ENCODE measurements at places on chromosomes 5 and 9.

- DNase-seq = no peak
Measured at GRCh38 chr9:3455094-3455493, 70.7 kb downstream of the RFX3 start.

DNA sequence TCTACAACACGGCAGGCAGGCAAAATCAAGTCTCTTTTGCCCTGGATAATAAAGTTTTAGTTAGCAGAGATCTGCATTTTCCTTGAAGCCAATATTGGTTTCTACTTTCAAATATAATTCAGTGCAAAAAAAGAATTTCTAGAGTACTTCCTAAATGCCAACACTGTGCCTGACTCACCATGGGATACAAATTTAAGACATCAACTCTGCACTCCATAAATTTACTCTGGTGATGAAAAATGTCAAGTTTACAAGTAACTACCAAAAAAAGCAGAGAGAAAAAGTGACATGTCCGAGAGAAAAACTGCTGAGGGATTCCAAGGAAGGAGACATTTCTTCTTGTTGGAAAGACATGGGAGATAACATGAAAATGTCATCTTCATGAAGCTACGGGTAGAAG, 119.7 kb downstream of the RAPGEF6 start:
- no peak for DNase-seq

DNA sequence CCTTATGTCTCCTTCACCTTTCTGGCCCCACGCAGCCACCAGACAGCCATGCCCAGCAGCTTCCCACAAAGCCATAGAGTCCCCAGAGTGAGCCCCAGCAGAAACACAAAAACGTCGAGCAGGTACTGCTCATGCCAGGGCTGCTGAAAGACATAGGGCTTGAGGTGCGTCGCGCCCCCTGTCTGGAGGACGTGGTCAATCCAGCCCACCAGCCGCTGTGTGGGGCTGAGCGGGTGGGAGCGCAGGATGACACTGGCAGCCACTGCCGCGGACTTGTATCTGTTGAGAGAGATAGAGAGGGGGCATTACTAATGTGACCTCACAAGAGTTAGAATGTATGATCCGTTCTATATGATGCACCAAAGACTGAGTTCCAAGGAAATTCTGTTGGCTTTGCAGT, 31.0 kb downstream of the UGT3A2 start:
- DNase-seq = no peak

- DNase-seq = no peak
Measured at GRCh38 chr5:159031915-159032314, 67.8 kb downstream of the EBF1 start.

DNA sequence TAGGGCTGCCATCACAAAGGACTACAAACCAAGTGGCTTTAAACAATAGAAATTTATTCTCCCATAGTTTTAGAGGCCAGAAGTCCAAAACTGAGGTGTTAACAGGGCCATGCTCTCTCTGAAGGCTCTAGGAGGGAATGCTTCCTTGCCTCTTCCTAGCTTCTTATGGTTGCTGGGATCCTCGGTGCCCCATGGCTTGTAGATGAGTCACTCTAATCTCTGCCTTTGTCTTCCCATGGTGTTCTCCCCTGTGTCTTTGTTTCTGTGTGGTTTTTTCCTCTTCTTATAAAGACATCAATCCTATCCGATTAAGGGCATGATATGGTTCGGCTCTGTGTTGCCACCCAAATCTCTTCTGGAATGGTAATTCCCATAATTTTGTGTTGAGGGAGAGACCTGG, 178.8 kb upstream of the NREP start:
- DNase-seq = no peak

- no peak for DNase-seq
Measured at GRCh38 chr9:6212722-6213375, 2.8 kb upstream of the IL33 start.

- no peak for DNase-seq
Measured at GRCh38 chr5:147673266-147673665, 109.3 kb downstream of the JAKMIP2 start.

- DNase-seq = no peak
Measured at GRCh38 chr5:172640139-172640538, 924 bp upstream of the NEURL1B start.

DNA sequence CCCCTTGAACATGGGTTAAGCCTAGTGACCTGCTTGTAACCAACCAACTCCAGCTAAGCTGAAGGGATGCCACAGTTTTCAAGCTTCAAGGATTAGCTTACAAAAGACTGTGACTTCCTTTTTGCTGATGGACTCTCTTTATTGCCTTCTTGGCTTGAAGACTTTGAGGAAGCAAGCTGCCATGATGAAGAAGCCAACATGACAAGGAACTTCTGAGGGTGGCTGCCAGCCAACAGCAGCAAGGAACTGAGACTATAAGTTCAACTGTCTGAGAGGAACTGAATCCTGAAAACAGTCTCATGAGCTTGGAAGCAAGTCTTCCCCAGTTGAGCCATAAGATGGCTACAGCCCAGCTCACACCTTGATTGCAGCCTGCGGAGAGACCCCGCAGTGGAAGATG, 116.1 kb upstream of the TAF11L2 start:
- DNase-seq = no peak

DNA sequence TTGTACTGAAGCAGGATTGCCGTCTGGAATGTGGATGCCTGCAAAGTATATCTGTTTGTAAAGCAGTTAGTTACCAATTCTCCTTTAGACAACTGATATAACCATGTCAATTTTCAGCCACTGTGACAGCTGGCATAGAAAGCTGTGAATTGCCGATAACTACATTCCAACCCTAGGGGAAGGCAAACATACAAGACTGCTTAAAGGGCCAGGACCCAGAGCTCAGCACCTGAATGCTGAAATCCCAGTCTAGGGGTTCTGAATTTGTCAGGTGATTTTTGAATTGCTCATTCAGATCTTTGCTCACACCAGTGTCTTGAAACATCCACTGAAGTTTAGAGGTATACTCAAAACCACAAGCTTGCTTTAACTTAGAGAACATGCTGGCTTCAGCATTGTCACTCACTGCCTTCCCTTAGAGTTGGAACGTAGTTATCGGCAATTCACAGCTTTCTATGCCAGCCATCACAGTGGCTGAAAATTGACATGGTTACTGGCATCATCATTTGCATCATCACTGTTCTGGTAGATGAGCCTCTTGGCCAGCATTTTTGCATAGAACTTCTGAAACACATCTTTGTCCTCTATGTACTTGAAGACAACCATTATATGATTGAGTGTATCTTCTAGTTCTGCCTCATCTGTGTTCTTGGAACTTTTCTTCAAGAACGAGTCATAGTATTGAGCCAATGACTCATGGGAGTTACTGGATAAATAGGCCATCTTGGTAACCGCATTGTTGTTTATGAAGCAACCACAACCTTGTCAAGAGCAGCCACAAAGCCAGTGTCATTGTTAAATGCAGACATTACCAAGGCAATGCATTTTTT, 82.1 kb downstream of the CCDC192 start:
- DNase-seq = peak; percentile 59

GRCh38 chr5:120372899-120373298, 91.2 kb upstream of the PRR16 start:
- no peak for DNase-seq

DNA sequence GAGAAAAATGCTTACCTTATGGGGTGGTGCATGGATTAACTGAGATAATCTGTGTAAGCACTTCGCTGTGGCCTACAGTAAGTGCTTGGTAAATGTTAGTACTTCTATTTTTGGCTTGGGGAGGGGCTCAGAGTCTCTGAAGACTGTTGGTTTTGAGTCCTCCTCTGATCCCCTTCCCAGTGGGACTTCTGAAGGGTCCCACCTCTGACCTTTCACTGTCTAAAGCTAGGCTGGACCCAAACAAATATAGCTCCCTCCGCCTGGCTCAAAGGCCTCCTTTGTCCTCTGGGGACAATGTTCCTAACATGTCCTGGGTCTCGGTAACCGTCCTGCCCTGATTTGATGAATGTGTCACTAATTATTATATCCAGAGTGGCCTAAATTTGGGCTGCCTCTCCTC, 34.8 kb downstream of the CAMK2A start:
- no peak for DNase-seq

GRCh38 chr5:9104571-9105339, 441.1 kb downstream of the SEMA5A start:
- no peak for DNase-seq

- no peak for DNase-seq
Measured at GRCh38 chr5:42806701-42807262, 4.9 kb downstream of the SELENOP start.

GRCh38 chr9:116546711-116547581, 140.2 kb upstream of the TRIM32 start:
- no peak for DNase-seq

All from fibroblast of skin of left quadriceps (primary cell).